ENCODE measurements at places on chromosomes 4 and X.

- no peak for DNase-seq
These were observed 76.4 kb downstream of the ACOX3 start for GRCh38 chr4:8364141-8364540.

DNA sequence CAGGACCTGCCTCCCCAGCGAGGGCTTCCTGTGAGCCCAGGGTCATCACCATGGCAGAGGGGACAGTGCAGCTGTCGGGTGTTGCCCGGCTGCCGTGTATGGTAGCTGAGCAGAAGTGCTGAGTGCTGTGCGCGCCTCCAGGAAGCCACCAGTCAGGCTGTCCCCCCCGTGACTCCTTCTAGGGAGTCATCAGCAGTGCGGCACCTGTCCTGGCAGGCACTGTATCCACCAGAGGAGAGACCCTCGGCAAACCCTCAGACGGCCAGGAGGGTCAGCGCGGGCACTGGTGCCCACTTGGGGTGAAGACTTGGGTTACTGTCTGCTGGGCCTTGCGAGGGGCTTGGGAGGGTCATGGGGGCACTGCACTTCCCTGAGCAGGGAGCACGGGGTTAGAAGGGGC lies 8.4 kb downstream of the UVSSA start:
- no peak for DNase-seq

DNA sequence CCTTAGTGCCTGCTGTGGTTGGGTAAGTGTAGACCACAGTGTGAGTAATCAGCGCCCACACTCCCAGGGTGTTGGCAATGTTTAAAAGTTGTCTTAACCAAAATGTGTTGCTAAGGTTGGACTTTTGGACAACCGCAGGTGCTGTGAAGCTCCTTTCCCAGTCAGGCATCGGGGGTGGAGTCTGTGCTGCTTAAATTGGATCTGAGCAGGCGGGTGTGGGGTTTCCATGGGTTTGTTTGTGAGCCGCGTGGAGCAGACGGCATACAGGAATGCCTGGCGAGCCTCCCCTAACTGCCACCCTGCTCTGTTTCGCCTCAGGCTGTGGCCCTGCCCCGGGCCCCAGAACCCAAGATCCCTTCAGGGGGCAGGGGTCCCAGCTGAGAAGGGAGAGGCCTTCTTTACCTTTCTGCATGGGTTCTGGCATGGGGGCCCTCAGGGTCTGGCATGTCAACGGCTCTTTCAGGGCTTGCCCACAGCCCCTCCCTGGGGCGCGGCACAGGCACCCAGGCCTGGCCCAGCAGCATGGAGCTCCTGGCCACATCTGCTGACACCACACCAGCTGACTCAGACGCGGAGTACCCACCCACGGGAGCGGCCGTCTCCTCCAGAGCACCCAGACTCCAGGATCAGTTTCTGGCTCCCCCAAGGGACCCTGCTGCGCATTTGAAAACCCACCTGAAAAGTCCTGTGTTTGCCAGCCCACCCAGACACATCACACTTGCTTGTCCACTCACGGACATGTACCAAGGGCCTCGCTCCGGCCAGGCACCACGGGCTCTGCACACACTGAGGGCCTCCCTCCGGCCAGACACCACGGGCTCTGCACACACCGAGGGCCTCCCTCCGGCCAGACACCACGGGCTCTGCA lies 5.1 kb upstream of the SPON2 start:
- no peak for DNase-seq

GRCh38 chrX:137033774-137034507 lies at the start of gene GPR101:
Gene GPR101, minus strand, starts transcription at chrX:137033995. Its CDS starts 2,321 bp downstream, at chrX:137031674.
- no peak for DNase-seq

GRCh38 chrX:49053223-49054072 lies 5.4 kb upstream of the CCDC120 start:
- peak; percentile 83 for DNase-seq

DNA sequence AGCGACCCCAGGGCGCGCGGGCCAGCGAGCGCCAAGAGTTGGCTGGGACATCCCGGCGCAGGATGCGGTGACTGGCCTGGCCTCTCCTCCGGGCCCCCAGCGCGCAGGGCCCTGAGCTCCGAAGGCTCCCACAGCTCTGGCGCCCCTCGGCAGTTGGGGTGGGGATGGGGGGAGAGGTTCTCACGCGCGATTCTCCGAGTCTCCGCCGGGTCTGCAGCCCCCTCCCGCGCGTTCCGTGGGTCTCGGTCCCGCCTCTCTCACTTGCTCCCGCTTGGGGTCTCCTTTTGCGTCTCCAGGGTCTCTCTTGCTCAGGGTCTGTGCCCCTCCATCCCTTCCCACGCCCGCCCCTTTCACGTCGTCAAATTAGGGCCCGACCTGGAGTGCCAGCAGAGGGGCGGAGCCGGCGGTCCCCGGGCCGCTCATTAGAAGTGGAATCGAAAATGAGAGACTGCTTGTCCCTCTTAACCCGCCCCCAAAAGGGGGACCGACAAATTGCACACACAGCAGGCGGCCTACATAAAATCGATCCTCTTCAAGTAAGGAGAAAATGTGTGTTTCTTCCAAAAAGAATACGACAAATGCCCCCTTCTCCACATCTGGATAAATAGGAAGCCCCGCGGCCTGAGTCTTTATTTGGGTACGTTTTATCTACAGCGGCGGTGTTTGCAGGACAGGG lies 877 bp upstream of the NKX1-1 start:
- DNase-seq, result no peak

DNA sequence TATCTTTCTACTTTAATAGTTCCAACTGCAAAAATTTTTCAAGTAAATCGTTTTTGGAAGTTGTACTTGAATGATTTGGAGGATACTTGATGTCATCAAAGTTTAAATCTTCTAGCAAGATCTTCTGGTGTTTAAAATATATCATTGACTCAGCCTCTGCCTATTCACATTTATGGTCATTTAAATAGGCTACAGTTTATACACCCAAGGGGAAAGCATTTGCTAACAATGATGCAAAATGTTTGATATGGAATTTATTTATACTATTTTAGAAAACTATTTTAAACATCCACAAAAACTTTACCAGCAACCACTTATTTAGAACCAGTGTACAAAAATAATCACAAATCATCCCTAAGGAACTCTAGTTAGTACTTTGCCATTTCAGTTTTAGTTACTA lies 123.3 kb upstream of the STIM2 start:
- DNase-seq, result no peak

DNA sequence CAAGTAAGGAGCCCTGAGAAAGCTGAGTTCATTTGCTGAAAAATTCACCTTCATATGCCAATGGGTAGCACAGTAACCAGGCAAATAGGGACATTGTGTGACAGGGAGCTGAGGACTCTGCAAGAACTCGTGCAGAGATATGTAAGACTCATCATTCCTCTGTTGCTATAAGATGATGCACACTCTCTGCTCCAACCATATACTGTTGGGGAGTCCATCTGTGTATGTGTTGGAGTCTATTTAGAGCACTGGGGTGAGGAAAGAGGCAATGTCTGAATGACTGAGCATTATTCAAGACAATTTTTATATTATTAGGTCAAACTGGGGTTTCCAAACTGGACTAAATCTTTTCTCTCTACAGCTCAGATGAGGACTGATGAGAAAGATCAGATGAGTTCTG lies 100.4 kb downstream of the QRFPR start:
- no peak for DNase-seq

GRCh38 chrX:17025621-17026302 lies 79.3 kb downstream of the REPS2 start:
- DNase-seq, result no peak

- no peak for DNase-seq
These were observed 186.2 kb downstream of the PRDM5 start for GRCh38 chr4:120736312-120736711.

DNA sequence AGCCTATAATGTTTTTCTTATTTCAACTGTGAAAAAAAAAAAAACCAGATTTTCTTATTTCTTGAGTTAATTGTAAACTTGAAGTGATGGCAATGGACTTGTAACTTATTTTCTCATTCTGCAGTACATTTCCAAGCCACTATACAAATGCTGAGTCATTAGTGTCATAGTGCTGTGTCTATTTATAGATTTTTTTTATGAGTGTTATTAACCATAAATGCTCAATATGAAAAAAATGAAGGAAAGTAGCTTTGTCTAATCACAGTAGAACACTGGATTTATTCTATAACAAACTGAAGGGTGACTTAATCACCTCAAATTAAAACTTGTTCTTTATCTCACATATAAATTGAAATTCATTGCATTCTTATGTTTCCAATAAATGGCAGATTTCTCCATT lies 718.6 kb downstream of the CCSER1 start:
- no peak for DNase-seq

GRCh38 chr4:52990706-52991105 lies 128.6 kb downstream of the RASL11B start:
- DNase-seq, result no peak

DNA sequence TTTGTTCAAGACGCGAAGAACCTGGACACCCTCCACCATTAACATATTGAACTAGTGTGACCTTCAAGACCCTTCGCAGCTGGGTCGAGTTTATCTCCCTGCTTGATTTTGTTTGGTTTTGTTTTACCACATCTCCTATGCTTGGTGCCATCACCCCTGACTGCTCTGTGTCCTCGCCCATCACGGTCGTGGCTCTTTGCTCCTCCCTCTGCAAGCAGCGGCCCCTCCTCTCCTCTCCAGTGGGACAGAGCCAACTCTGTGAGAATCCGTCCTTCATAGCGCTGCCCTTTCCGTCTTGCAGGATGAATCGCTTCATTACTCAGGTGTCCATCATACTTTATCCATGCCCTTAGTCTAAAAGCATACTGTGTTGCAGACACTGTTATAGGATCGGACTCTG lies 9.1 kb upstream of the FAM149A start:
- no peak for DNase-seq

DNA sequence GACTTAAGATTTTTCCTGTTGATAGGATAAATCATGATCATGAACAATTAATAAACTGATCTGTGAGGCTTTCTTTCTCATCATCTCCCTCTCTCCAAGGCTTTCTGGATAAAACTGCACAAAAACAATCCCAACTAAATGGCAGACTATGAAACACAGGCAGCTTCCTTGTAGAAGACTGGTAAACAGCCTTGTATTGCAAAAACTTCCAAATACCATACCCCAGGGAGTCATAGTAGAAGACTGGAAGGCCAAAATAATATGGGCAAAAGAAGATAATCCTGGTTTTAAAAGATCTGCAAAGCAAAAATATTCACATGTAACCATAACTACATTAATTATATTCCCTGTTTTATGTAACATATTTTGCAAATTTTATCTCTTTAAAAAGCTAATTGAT lies 113.0 kb downstream of the ANAPC10 start:
- no peak for DNase-seq

- no peak for DNase-seq
These were observed 159.8 kb upstream of the JADE1 start for GRCh38 chr4:128649575-128650205.

Measured in NCI-H1105 (cell line).